Ecto neural progenitor cell (in vitro differentiated cells): ENCODE measurements at places on chromosomes 12 and 14.

- no peak for DNase-seq
These were observed 23.3 kb downstream of the CLEC1A start for GRCh38 chr12:10075451-10075850.

DNA sequence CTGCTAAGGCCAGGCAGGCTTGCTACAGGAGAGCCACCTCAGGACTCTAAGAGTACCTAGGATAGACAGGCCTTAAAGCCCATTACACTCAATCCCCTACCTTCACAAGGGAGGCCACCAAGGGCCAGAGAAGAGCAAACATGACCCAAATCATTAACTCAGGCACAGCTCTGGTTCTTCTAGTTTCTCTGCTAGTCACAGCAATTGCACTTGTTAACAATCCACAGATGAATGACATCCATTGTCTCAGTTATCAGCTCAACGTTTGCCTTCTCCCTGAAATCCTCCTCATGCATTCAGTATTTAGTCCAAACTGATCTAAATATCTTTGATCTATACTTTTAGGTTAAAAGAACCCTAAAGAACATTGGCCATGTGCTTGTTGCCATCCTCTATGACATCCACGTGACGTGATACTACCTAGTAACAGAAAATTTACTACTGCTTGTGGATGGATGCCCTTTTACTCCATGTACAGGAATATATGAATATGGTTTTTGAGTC is 164.5 kb downstream of the STXBP6 start:
- DNase-seq: no peak

GRCh38 chr12:54657105-54657607 is 9.0 kb upstream of the DCD start:
- DNase-seq: peak; percentile 20

DNA sequence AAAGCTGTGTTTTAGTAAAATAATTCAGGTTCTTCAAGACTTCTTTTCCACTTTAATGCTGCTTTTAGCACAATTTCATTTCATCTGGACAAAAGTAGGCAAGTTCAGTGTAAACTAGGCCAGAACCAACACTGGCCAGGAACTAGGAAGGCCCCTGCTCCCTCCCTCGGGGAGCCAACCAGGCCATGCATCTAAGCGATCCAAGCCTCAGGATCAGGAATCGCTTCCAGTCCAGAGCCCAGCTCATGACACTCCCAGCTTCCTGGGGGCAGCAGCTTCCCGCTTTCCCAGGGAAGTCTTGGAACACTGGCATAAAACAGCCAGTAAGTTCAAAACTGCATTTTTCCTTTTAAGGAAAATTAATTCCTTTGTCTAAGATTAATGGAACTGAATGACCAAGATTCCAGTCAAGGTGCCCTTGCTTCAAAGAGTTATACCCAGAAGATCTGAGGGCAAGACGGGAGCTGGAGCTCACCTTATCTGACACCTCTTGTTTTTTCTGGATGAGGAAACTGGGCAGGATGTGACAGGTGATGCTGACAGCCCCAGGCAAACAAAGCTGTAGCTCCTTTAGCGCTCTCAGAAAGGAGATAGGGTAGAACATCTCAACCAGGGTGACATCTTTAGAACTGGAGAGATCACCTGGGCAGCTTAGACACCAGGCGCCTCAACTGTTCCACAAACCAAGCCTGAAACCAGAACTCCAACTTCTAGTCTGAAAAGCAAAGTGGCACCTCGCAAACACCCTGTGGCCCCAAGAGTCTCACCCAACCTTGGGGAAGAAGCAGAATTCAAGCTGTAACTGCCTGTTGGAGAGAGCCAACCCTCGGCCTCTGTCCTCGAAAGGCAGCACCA is 61.4 kb upstream of the PNMA1 start:
- no peak for DNase-seq

- DNase-seq: peak; percentile 92
These were observed 28.2 kb upstream of the LRP1-AS start for GRCh38 chr12:57175428-57176138.

- no peak for DNase-seq
These were observed 228.4 kb upstream of the SOX5 start for GRCh38 chr12:24177889-24178288.

DNA sequence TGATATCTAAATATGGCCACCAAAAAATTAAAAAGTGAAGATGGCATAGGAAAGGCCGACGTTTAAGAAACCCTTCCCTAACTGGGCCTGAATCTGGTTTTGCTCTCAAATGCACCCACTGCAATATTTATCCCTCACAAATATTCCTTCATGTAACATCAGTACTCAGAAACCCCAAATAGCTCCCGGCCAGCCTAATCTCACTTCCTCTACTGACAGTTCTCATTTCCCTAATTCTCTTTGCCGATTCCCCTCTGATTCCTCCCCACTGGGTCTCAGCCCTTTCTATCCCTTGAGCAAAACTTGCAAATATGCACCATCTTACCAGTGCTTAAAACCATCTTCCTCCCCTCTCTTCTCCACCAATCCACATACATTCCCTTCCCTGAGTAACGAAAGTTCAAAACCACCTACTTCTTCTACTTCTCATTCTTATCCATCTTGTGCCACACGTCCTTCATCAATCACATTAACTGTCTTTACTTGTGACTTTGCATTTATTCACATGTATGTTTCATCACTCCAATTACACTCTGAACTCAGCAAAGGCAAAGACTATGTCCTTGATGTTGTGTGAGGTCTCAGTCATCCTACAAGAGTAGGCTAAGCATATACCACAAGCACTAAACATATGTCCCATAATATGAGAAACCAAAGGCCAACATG is 23.1 kb downstream of the KCNK10 start:
- DNase-seq: no peak

- DNase-seq: no peak
These were observed 155.1 kb downstream of the SYT1 start for GRCh38 chr12:79019672-79020071.

- peak; percentile 59 for DNase-seq
These were observed 104.6 kb downstream of the GALC start for GRCh38 chr14:87888136-87888999.

GRCh38 chr14:80607430-80608190 is 333.9 kb downstream of the CEP128 start:
- no peak for DNase-seq

GRCh38 chr12:46430340-46430948 is 57.9 kb upstream of the SLC38A2 start:
- DNase-seq: no peak

DNA sequence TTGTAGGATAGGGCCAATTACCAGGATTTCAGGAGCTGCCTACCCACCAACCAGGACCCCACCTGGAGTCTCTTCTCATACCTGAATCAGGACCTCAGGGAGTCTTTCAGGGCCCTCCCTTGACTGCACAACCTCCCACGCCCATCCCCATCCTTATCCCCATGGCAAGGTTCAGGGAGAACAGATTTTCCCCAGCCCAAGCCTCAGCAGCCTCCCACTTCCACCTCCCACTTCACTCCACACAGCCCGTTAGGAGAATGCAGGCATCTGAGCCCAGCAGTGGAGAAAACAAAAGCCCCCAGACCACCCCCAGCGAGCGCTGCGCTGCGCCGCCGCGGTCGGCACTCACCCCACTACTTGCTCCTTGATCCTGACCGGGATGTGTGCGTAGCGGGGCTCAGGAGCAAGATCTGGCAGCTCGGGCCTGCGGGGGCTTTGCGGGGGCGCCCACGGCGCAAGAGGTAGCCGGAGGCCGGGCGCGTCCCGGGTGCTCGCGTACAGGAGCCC is 1.4 kb downstream of the B4GALNT1 start:
- peak; percentile 61 for DNase-seq

- no peak for DNase-seq
These were observed 124.9 kb upstream of the ATXN7L3B start for GRCh38 chr12:74412606-74413230.

DNA sequence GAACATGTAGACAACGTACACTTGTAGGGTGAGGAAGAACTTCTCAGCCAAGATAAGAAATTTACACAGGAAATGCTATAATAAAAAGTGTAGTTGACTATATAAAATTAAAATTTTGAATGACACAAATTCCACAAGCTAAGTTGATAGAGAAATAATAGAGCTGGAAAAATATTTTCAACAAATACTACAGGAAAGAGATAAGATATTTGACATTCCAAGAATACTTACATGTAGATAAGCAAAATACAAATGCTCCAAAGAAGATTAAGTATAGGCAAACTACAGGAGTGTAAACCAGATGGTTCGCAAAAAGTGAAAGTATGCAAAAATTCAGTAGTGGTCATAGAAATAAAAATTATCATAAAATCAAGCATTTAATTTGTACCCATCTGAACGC is 49.2 kb upstream of the ANP32D start:
- no peak for DNase-seq

- no peak for DNase-seq
These were observed 79.7 kb downstream of the SAMD4A start for GRCh38 chr14:54646626-54647025.

- DNase-seq: peak; percentile 37
These were observed 49.2 kb downstream of the SH2B3 start for GRCh38 chr12:111454716-111455447.

- peak; percentile 78 for DNase-seq
These were observed 1.1 kb downstream of the ATXN2 start for GRCh38 chr12:111597831-111598636.

DNA sequence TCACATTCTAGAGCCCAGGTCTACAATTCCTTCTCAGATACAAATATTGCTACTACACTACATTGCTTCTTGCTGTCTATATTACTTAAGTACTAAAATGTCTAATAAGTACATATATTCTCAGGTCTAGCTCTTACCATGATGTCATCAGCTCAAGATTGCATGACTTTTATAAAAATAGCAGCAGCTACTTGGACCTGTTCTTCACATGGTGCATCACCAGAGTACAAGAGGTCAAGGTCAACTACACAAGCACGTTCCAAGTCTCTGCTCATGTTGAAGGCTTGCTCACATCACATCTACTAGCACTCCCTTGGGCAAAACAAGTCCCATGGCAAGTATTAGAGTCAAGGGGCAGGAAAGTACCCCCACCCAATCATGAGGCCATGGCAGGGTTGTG is 465.6 kb downstream of the MED13L start:
- DNase-seq: no peak

- no peak for DNase-seq
These were observed 22.3 kb upstream of the MED13L start for GRCh38 chr12:116299665-116300328.

- no peak for DNase-seq
These were observed 1141.3 kb downstream of the BCL11B start for GRCh38 chr14:98130691-98131090.

GRCh38 chr12:42892702-42893551 is 303.4 kb upstream of the PRICKLE1 start:
- DNase-seq: no peak

DNA sequence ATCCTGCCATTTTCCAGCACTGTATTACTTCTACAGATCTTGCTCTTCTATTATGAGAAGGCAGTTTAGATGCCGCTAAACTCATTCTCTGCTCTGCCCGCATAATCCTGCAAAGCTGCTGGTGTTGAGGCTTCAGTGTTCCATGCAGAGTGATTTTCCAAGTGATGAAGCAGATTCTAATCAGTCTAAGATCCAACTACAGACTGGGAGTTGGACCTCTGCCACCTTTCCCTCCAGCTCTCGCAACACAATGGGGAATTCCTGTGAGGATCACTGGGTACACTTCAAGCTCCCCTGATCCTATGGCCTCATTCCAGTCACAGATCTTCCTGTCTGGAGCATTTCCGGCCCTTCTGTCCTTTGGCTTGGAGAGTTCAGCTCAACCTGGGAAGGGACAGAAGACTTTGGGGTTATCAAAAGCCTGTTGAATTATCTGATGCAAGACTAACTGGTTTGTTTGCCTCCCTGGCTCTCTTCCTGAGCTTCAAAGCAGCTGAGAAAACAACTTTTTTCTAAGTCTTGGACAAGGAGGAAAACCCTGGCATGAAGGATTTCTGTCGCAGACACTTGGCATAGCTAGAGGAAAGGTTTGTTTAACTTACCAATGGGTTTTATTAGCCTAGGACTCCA is 333.9 kb downstream of the ZFP36L1 start:
- no peak for DNase-seq

GRCh38 chr12:54358191-54358944 is 5.9 kb downstream of the GPR84 start:
- no peak for DNase-seq

DNA sequence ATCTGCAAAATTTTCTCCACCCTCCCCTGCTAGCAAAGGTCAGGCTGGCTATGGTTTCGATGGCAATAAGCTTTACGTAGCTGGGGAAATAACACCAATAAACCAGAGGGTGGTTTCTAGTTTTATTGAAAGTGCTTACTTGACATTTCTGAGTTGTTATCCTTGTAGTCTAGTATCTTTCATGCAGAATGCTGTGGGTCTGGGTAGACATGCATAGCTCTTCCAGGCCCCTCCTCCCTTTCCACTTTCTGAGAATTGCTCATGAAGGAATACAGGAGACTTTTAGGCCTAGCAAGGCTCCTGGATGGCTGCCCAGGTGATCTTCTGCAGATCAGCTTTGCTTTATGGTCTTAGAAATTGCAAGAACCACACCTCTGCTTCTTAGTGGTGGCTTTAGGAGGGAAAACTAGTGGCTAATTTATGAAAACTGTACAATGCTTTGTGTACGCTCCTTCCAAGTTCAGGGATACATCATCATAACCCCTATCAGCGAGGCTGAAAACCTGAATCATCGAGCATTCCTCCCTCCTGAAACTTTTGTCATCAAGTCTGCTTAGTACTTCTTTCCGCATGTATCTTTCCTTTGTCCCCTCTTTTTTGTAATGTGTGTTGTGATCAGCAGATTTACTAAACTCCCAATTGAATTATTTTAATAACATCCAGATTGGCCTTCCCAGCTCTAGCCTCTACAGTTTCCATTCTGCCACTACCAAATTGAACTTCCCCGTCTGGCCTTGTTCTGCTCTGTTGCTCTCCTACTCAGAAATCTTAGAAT is 473.0 kb downstream of the RAD51B start:
- DNase-seq: no peak

GRCh38 chr12:2341871-2342270 is 289.1 kb downstream of the CACNA1C start:
- DNase-seq: no peak
